Endothelial cell of umbilical vein (primary cell): ENCODE measurements at places on chromosomes 3 and 15. TPM values are rescaled to one million over a fixed set of nuclear protein-coding genes. Genes with fewer than 3 reads are reported as not detected.

DNA sequence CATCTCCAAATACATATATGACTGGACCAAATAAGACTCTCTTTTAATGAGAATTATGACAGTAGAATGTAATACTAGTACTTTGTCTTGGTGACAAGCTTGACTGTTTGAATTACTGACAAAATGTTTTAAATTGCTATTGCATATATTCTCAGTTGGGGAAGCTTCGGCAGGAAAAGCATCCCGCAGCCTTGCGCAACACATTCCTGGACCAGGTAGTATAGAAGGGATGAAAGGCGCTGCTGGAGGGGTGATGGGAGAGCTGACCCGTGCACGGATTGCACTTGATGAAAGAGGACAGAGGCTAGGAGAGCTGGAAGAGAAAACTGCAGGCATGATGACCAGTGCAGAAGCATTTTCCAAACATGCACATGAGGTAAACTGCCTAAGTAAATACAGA lies 127.6 kb downstream of the POLQ start:
- no peak for DNase-seq

DNA sequence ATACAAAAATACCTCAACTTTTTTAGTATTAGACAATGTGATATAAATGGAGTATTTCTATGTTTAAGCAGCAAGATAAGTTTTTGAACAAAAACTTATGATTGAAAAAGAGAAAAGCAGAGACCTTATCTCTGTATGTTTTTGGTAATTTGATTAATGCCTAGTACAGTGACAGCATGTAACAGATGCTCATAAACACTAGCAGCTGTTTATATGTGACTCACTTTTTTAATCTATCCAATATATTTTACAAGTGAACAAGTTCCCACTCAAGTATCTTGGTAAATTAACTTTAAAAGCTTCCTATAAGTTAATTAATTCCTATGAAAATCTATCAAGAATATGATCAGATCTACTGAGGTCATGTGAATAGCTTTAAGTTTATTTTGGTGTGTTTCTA lies 55.1 kb downstream of the NGLY1 start:
- no peak for DNase-seq

GRCh38 chr3:177057768-177058167 lies 139.5 kb downstream of the TBL1XR1 start:
- no peak for DNase-seq

- DNase-seq, result no peak
Observed at GRCh38 chr3:80978216-80978969, 783.1 kb downstream of the GBE1 start.

DNA sequence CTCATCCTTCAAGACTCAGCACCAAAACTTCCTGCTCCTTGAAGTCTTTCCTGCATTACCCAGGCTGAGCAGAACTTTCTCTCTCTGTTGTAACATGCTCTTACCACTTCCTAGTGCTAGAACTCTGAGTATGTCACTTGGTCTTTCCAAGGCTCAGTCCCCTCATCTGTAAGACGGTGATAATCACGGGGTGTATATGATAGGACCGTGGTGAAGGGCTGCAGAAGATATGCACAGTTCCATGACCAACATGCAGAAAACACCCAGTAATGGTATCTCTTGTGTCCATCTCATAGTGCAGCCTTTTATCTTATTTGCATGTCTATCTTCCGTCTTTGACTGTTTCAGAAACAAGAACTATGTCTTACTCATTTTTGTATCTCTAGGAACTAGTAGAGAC lies 154.5 kb downstream of the ZNF621 start:
- DNase-seq, result no peak

- DNase-seq, result no peak
Observed at GRCh38 chr3:9994086-9994844, 7.6 kb upstream of the EMC3 start.

DNA sequence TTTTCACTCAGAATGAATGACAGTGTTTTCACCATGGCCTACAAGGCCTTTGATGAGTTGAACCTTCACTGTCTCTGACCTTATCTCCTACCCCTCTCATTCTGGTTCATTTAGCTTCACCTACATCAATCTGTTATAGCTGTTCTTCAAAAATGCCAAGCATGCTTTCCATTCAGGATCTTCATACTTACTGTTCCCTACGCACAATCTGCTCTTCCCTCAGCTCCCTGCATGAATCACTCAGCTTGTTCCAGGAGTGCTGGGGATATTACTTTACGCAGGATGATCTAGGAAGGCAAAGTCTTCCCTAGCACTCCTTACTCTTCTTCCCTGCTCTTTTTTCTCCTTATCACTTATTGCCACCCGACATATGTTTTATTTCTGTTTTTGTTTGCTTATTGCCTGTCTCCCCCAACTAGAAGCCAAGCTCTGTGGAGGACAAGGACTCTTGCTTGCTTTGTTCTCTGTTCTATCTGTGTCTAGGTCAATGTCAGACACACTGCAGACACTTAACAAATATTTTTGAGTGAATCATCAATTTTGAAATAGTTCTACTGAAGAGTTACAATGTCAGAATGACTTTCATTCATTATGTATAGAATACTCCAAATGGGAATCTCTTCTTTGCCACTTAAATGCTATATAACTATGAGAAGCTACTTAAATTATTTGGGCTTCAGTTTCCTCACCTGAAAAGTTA lies 238.3 kb upstream of the FEZF2 start:
- DNase-seq, result no peak

The GNAI2 gene
- total RNA-seq, result 767 and 773 TPM in 2 replicates
